ENCODE measurements at places on chromosomes 3 and 15.

GRCh38 chr3:151219056-151219455 is 16.0 kb upstream of the GPR171 start:
- no peak for DNase-seq

DNA sequence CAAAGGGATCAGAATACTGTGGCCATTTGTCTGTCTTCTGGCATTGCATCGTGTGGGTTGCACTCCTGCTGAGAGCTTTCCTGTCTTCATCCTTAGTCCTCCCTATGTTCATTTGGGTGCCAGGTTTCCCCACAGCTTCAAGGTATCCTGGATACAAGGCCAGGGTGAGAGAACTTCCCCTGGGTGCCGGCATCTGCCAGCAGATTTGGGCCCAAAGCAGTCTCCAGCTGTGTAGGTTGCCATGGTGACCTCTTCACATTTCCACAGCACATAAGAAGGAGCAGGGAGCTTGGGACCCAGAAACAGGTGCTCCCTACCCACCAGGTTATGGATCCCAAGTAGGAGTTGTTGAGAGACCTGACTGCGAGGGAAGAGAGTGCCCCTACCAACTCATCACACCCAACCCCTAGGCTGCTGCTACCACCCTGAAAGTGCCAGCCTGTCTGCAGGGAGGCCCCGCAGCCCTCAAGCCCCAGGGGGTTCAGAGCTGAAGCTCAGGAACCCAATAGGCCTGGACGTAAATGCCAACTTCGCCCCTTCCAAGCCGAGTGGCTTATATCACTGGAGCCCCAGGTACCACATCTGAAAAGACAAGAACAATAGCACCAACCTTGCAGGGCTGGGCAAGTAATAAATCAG is 19.9 kb downstream of the TTC21A start:
- DNase-seq, result no peak

DNA sequence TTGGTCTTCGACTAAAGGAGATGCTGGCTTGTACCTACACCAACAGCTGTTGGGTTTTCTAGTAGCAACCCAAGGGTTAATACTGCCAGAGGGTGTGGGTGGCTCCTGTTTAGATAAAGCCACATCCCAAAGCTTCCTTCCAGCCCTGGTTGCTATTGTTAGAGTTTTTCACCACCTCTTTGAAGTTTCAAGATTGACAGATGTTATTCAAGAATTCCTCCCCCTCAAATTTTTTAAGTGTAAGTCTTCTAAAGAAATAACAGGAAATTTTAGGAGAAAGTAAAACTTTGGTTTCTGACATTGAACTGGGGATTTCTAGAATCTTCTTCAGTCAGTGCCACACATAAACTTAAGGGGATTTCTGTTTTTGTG is 60.9 kb downstream of the TGFBR2 start:
- no peak for DNase-seq

- DNase-seq, result no peak
Observed at GRCh38 chr15:31257286-31257685, 69.3 kb upstream of the KLF13 start.

Data from CD8-positive, alpha-beta memory T cell (primary cell).